Endothelial cell (in vitro differentiated cells): ENCODE measurements at places on chromosomes 5 and 9.

- no peak for DNase-seq
These were observed 5.7 kb upstream of the SNX24 start for GRCh38 chr5:122839731-122840130.

GRCh38 chr9:98913705-98914104 is 30.0 kb upstream of the COL15A1 start:
- no peak for DNase-seq

GRCh38 chr9:16526380-16526779 is 344.1 kb downstream of the BNC2 start:
- no peak for DNase-seq

DNA sequence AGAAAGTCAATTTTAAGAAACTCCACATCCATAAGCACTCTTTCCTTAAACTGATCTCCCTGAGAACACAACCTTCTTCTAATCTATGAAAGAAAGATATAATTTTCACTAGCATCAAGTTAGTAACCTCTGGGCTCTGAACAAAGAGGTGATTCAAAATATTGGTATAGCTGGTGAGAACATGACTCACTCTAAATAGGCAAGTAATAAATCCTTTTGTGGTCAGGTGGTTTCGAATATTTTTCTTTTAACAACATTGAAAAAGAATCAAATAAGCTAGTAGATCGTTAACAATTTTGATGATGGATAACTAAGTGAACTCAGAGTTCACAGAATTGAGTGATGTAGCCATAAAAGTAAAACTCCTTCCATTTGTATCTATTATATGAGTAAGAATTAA is 150.6 kb upstream of the IQGAP2 start:
- DNase-seq, result no peak

- no peak for DNase-seq
These were observed 26.4 kb upstream of the F2R start for GRCh38 chr5:76689321-76690036.
